ENCODE measurements at places on chromosomes 2 and 18.

DNA sequence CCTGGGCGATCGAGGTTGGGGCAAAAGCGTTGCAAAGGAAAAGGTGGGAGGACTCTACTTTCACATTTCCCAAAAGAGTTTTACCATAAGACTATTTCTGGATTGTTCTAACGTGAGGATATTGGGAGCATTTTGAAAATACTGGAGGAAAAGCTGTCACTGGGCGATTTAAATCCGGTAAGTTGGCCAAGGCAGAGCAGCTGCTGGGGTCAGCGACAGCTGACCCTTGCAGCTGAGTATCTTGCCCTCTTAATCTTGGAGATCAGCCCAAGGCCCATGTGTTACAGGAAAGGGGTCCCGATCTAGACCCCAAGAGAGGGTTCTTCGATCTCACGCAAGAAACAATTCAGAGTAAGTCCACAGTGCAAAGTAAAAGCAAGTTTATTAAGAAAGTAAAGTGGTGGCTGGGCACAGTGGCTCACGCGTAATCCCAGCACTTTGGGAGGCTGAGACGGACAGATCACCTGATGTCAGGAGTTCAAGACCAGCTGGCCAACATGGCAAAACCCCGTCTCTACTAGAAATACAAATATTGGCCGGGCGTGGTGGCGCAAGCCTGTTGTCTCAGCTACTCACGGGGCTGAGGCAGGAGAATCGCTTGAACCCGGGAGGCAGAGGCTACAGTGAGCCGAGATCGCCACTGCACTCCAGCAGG lies 964 bp upstream of the ST3GAL5 start:
- DNase-seq: no peak

GRCh38 chr18:46034230-46034629 lies 37.8 kb downstream of the PSTPIP2 start:
- no peak for DNase-seq

GRCh38 chr2:139020287-139020686 lies 240.1 kb upstream of the NXPH2 start:
- DNase-seq: no peak

GRCh38 chr2:224904381-224904780 lies 137.9 kb downstream of the DOCK10 start:
- DNase-seq: no peak

GRCh38 chr2:98026292-98026691 lies 30.5 kb upstream of the TMEM131 start:
- DNase-seq: no peak

DNA sequence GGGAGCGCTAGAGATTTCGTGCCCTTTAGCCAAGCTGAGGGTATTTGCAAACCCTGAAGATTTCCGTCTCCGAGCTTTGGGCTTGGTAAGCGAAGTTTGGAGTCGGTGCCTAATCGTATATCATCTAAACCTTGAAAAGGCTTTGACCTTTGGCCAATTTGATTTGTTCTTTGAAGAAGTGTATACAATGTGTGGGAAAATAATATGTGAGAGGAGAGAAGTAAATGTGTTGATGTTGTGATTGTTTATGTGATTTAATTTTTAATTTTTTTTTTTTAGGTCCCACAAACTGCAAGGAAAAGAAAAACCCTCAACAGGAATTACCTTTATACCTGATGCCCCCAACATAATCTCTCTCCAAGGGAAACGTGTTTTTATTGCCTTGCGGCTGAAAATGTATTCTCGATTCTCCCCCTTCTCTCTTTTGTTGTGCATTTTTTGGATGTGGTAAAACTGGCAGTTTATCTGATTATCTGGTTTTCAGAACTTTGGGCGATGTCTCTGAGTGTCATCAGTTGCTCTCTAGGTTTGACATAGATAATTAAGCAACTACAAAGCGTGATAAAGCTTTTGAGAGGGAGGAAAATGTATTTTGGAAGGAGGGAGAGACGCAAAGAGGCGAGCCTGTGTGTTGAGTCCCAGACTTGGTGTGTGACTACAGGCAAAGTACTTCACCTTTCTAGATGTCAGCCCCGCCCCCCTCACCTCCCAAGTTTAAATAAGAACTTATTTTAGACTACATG lies 912 bp upstream of the FBXO11 start:
- peak; percentile 82 for DNase-seq

- DNase-seq: peak; percentile 47
Observed at GRCh38 chr18:9708434-9709303, 568 bp downstream of the RAB31 start.

DNA sequence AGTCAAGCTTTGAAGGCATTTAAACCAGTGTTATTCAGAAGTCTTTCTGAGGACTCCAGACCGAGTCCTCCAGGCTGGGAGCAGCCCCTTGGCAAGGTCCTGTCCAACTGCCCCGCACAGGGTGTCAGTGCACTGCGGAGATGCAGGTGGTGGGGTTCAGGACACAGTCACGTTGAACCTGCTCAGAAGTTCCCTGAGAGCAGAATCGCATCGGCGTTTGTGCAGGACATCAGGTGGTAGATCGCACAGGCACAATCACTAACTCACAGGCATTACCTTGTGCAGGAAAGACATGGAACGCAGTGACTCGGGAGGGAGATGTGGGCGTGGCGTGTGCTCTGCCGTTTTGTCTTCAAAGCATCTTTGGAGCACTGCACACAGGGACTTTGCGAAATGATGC lies 10.4 kb downstream of the COPS9 start:
- no peak for DNase-seq

- no peak for DNase-seq
Observed at GRCh38 chr2:179592167-179592936, 269.1 kb downstream of the ZNF385B start.

DNA sequence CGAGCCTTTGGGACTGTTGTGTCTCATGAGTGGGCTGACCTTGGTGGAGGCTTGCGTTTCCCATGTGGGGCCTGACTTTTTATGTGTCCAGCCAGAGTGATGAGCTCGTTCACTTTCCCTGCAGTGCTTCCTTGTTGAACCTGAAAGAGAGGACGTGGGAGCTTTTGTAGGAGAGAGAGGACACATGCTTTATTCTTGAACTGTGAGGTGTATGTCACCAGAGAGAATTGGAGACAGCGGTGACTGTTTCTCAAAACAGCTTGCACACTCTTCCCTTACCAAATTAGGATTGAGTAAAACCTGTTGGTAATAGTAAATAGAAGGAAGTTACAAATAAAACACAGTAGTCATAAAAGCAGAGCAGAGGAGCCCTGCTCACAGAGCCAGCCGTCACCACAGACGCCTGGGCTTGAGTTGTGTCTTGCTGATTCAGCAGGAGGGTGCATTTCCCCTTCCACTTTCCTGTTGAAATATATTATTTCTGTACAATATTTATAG lies 60.7 kb downstream of the INPP4A start:
- DNase-seq: no peak

- DNase-seq: no peak
Observed at GRCh38 chr18:64095056-64095455, 53.8 kb downstream of the LINC00305 start.

DNA sequence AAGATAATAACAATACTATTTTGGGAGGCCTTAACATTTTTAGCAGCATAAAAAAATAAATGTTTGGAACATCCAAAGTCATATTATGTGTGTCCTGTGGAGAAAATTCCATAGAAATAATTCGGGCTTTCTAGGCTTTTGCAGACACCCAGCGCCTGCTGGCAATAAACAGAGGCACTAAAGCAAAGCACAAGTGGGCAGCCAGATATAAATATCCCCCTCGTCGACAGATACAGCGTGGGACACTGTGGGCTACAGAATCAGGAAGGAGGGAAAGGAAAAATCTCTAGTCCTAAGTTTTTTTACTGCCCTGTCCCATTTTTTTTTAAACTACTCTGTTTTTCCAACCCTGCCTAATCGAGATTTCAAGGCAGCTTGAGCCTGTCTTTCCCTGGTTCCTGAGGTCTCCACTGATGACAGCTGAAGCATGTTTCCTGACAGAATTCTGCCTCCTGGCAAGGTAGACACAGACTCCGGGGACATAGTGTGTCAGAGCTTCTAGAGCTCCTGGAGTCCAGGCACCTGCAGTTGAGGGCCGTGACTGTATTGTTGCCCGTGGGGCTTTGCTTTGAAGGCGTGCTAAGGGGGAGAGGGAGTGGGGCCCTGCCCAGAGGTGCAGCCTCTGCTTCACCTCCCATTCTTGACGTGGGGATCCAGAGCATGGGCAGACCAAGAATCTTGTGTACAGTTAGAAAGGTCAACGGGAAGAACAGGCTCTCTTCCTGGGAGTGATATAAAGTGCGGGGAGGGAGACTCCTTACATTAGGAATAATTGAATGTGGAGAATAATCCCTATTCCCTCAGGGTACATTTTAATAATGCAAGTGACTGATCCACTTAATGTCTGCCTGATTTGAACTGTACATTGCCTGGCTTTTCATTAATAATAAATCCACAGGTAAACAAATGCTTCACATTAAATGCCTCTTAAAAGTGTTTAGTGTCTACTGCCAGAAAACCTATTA lies 232.3 kb downstream of the DCC start:
- no peak for DNase-seq

DNA sequence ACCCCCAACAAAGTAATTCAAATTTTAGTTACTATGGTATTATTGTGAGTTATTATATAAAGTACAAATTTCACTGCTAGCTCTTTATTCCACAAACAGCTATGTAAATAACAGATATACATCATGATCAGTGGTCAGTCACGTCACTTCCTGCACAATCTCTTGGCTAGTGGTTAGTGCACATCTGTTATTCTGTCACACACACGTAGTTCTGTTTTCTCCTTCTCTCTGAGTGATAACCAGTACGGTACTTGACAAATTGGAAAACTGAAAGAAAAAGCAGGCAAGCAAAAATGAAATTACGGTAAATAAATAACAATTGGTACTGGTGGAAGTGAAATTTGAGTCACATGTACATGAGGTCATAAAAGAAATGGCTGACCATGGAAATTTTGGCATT lies 728.7 kb downstream of the CCDC85A start:
- DNase-seq: no peak

- DNase-seq: no peak
Observed at GRCh38 chr2:203808046-203808750, 59.4 kb upstream of the CTLA4 start.
